Ovary (tissue), 10 donors: ENCODE measurements at places on chromosomes 16 and 17. TPM values are rescaled to one million over a fixed set of nuclear protein-coding genes. Genes with fewer than 3 reads are reported as not detected.

DNA sequence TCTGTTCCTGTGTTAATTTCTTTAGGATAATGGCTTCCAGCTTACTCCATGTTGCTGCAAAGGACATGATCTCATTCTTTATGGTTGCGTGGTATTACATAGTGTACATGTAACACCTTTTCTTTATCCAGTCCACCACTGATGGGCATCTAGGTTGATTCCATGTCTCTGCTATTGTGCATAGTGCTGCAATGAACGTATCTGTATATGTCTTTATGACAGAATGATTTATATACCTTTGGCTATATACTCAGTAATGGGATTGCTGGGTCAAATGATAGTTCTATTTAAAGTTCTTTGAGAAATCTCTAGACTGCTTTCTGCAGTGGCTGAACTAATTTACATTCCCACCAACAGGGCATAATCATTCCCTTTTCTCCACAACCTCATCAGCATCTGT is 39.8 kb downstream of the ABCA10 start:
- no peak overlapping the region for H3K4me3 ChIP-seq
- H3K27ac ChIP-seq, result no peak overlapping the region
- no peaks in the 10 kb centered on the region for H3K27me3 ChIP-seq
- DNase-seq, result no peak

GRCh38 chr17:40062329-40063186 is at the start of gene THRA:
THRA (plus strand) TSS chr17:40062965; CDS start chr17:40074489, 11,524 bp downstream.
- peak within 1 kb of the TSS; percentile 63 for H3K4me3 ChIP-seq
- H3K36me3 ChIP-seq, result no peaks in the 10 kb centered on the region
- peak; percentile 78 for DNase-seq
- H3K27me3 ChIP-seq, result no peaks in the 10 kb centered on the region
- H3K4me1 ChIP-seq, result peaks cover 15% of the 10 kb centered on the region

KRT28 gene
- total RNA-seq, result not detected

DNA sequence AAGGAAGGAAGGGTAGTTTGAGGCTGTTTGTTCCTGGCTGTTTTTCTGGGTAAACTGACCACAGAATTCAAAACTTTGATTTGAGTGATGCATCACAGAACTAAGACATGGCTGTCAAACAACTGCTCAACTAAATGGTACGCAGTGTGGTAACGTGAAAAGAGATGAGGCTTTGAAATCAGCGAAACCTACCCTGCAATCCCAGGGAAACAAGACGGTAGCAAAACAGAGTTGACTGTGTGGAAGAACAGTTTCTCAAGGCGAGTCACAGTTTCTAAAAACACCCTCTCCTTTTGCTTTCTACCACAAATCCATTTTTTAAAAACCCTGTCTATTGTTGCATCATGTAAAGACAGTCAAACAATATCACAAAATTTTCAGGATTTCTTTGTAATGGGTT is 156.0 kb upstream of the MAF start:
- H3K36me3 ChIP-seq, result no peaks in the 10 kb centered on the region
- no peaks in the 10 kb centered on the region for H3K27me3 ChIP-seq
- no peak for DNase-seq
- H3K27ac ChIP-seq, result no peak overlapping the region

DNA sequence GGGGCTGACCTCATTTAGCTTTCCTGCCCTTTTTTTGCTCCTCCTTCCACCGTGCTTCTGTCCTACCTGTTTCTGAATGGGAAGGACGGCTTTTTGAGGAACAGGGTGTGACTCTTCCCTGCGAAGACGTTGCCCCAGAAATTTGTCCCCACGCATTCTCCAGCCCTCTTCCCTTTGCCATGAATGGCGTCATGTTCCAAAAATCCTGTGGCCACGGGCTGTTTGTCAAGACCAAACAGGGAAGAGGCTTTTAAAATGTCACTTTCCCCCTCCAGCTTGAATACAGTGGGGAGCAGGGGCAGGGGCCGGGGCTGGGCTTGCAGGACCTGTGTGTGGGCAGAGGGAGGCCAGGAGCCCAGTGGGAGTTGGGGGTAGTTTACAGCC is 13.9 kb downstream of the MPRIP start:
- H3K4me1 ChIP-seq, result peaks cover 37% of the 10 kb centered on the region
- DNase-seq, result no peak
- no peak overlapping the region for H3K27ac ChIP-seq
- H3K36me3 ChIP-seq, result no peaks in the 10 kb centered on the region

- no peak for DNase-seq
- no peaks in the 10 kb centered on the region for H3K27me3 ChIP-seq
- no peaks in the 10 kb centered on the region for H3K36me3 ChIP-seq
- H3K4me1 ChIP-seq, result no peaks in the 10 kb centered on the region
These were observed 634.6 kb upstream of the SOX9 start for GRCh38 chr17:71486261-71486660.
